ENCODE measurements at places on chromosomes 7 and 10.

- peak; percentile 63 for ATAC-seq
Measured at GRCh38 chr10:92240289-92241157, 50.4 kb downstream of the CPEB3 start.

- ATAC-seq, result no peak
Measured at GRCh38 chr10:53406532-53406931, 633.9 kb upstream of the MBL2 start.

DNA sequence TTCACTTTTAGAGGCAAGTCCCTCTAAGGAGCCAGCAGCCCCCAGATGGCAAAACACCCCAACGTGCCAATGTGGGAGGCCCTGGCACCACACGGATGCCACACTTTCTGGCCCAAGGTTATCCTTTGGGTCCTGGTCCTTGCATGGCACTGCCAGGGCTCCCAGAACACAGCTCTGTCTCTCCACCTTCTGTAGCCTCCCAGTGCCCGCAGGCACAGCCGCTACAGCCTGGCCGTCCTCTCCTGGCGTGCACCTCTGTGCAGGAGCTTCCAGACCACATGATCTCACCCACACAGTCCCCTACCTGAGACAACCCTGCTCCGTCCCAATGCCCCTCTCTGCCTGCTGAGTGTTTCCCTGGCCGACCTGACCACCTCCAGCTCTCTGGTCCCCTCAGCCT lies 215.0 kb downstream of the TNS3 start:
- ATAC-seq, result no peak

GRCh38 chr10:61632057-61632670 lies 30.6 kb upstream of the CABCOCO1 start:
- no peak for ATAC-seq

- ATAC-seq, result no peak
Measured at GRCh38 chr7:101023839-101024238, 4.0 kb downstream of the MUC17 start.

DNA sequence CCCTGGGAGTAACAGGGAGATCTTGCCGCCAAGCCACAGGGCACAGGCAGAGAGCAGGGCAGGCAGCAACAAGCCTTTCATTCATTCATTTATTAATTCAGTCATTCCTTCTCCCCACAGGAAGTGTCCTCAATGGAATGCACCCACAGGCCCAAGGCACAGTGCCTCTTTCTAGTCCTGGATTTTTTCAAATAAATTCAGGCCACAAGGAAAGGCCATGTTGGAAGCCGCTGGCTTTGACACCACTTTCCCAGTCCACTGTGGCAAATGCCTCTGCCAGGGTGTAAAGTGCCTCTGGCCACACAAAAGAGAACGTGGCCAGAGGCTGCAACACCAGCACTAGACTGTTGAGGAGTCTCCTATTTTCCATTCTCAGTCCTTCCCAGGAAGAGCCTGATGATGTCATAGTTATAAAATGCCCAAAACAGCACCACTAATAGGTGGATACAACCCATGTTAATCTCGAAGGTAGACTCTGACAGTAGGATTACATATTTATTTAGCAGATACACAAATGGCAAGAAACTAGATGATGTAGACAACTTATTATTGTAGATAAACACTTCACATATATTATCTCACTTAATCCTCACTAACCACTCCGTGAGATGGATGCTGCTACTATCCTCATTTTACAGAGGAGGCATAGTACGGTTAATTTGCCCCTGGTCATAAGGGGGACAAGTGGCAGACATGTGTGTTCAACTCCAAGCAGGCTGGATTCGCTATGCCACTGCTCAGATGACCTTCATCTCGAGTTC lies 5.5 kb downstream of the JAZF1 start:
- ATAC-seq, result no peak

GRCh38 chr10:121921238-121921931 lies 6.4 kb downstream of the ATE1 start:
- ATAC-seq, result no peak

DNA sequence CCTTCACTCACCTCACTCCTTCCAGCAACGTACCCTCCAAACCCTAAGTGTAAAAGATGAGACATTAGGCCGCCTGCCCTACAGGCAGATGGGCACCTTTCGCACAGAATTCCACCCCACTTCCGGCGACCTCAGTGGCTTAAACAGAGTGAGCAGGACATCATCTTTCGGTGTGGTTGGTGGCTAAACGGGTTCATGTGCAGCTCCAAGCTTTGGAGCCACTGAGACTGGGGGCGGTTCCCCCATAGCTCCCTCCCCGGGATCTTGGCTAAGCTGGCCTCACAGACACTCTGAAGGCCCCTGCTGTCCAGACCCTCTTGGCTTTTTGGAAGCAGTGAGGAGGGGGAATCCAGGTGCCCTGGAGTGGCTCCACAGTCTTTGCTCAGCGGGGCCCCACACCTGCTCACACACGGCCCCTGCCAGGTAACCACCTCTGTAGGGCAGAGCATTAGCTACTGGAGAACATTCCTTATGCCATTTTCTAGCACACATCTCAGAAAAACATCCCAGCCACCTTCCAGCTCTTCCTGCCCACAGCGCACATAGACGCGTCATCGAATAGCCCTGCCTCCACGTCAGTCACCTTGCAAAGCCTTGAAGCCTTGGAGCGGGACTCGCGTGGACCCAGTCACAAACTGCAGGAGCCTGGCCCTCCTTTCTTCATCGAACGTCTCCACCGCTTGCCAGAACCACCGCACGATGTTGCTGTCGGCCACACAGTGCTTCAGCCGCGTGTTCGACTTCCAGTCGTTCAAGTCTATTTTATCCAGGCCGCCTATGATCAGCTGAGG lies 108.8 kb downstream of the SMURF1 start:
- ATAC-seq, result no peak

DNA sequence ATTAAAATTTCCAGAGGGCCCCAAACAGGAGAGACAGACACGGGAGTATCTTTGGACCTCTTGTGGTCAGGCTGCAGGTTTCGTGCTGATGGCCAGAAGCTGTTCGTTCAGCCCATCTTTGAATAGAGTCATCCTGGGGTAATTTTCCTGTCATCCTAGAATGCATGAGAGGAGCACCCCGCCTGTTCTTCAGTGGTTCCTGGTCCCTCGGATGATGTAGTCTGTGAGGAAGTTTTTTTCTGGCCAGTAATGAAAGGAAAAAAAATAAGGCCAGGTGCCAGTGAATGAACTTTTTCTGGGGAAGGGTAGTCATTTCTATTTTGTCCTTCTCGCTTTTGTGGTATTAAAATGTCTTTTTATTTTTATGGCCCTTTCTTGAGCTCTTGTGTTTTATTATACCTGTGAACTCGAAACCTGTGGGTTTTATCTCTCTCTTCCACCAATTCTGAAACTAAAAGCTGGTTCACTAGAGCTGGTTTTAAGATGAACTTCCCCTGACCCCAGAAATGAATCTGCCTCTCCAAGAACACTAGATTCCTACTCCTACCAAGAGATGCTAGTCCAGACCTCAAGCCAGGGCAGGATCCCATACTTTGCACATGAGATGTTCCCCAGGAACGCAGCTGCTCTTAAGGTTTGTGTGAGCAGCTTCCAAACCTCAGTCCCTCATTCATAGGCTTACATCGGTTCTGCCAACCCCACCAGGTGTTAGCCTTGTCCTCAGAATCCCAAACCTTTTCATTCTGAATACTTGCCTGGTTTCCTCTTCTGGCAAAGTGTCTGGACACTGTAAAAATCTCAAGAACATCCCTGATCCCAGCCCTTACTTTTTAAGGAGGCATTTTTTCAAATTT lies 15.4 kb upstream of the MEST start:
- ATAC-seq, result no peak

Data from motor neuron (in vitro differentiated cells).